RCC 7860 (cell line): ENCODE measurements at places on chromosomes 4 and X.

- no peak for DNase-seq
Observed at GRCh38 chr4:7894098-7894676, 45.5 kb downstream of the AFAP1 start.

- peak; percentile 95 for DNase-seq
Observed at GRCh38 chrX:106707771-106708454, 18.6 kb upstream of the RNF128 start.

GRCh38 chr4:21555083-21555482 lies 393.5 kb downstream of the KCNIP4 start:
- no peak for DNase-seq

GRCh38 chr4:4391866-4392265 lies 5.0 kb downstream of the NSG1 start:
- no peak for DNase-seq

- DNase-seq: no peak
Observed at GRCh38 chr4:30330894-30331652, 389.1 kb upstream of the PCDH7 start.

GRCh38 chrX:110863883-110864282 lies 68.3 kb upstream of the CHRDL1 start:
- DNase-seq: no peak

GRCh38 chrX:38335382-38335781 lies 8.1 kb upstream of the RPGR start:
- no peak for DNase-seq

DNA sequence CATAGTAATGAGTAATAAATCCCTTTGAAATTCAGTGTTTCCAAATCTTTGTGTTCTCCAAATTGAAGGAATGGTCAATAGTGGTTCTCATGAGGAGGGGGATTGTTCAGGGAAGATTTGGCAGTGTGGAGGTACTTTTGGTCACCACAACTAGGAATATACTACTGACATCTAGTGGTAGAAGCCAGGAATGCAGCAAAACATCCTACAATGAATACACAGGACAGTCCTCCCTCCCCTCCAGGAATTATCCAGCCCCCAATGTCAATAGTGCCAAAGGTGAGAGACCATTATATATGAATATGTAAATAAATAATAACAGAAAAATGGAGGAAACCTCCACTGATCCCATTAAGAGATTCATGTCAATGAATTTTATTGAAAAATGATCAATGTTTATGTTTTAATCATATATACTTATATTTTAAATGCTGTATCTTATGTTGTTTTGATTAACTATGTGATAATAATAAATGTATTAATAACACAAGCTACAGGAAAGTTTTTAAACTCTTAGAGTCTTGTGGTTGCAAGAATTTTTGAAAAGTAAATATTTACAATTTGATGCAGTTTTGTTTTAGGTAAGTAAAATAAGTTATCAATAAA lies 14.4 kb upstream of the FAM9A start:
- peak; percentile 21 for DNase-seq

DNA sequence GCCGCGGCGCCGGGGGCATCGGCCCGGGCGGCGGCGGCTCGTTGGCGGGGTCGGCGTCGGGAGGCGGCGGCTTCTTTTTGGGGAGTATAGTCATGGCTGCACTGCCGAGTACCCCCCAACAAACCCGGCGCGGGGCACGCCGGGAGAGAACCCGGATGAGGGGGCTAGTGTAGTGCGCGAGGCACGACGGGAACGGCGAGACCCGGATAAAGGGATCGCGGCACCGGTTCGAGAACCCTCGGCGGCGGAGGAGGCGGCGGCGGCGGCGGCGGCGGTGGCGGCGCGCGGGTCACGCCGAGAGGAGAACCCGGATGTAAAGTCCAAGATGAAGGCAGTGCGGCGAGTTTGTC lies at the start of gene OTUD5:
Gene OTUD5, minus strand, starts transcription at position 131 of the 350 bp plus-strand sequence. Its CDS starts 37 bp downstream, at position 94.
- DNase-seq: no peak

DNA sequence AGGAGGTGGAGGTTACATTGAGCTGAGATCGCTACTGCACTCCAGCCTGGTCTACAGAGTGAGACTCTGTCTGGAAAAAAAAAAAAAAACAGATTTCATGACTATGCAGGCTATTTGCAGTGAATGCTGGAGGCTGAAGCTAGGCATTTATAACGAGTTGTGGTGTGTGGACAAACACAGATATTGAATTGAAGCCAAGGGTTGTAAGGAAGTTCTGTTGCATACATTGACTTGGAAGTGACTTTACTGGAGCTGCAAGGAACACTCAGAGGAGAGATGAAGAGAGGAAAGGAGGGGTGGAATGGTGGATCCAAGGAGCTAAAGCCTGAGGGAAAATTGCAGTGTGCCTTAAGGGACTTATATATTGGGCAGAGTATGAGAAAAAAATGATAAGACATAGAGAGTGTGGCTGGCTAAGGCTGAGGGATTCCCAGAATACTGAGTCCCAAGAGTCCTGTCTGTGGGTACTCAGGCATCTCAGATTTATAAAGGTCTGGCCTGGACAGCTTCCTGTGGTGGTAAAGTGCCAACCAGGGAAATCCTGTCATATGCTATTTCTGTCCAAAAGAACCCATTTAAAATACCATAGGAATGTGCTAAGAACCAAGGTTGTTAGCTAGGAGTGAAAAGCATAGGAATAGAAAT lies 87.8 kb upstream of the GUCY1A1 start:
- DNase-seq: no peak

- DNase-seq: no peak
Observed at GRCh38 chr4:114558446-114559020, 40.1 kb upstream of the UGT8 start.

GRCh38 chr4:144421839-144422565 lies 224.0 kb upstream of the HHIP start:
- DNase-seq: no peak

DNA sequence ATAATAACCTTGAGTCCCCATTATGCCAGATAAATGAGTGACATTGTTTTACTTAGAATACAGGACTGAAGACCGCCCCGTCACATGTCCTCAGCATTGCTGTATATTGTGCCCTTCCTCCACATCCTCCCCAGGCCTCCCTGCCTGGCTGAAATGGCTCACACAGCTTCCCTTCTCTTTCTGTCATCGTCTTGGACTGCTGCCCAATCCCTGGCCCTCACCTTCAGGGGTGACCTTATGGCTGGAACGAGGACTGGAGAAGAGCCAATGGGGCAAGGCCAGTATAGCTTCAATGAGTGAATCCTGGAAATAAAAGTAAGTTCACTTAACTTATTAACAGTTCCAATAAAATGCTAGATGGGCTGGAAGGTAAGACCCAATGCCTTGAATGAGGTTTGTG lies 2.7 kb downstream of the KCNE5 start:
- no peak for DNase-seq

DNA sequence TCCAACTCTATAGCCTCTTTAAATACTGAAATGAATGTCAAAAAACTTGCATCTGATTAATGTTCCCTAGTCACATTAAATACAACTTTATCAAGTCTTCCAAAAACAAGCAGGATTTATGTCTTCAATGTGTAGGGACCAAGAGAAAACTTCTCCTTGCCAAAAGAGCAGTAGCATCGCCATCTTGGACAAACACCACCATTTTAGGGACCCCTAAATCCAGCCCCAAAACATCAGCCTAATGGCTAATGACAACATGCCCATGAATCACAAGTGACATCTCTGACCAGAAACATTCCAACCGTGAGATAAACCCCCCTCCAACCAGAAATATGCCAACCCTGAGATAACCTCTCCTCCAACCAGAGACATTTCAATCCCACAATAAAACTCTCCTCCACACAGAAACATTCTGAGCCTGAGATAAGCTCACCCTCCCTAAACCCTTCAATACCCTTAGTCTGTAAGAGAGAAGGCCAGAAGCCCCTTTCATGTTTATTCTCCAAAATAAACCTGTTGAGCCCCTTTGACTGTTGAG lies 697.4 kb downstream of the TRAM1L1 start:
- DNase-seq: no peak

GRCh38 chr4:35925806-35926205 lies 318.5 kb downstream of the ARAP2 start:
- DNase-seq: no peak

GRCh38 chrX:24498181-24498580 lies 33.1 kb downstream of the PDK3 start:
- no peak for DNase-seq

DNA sequence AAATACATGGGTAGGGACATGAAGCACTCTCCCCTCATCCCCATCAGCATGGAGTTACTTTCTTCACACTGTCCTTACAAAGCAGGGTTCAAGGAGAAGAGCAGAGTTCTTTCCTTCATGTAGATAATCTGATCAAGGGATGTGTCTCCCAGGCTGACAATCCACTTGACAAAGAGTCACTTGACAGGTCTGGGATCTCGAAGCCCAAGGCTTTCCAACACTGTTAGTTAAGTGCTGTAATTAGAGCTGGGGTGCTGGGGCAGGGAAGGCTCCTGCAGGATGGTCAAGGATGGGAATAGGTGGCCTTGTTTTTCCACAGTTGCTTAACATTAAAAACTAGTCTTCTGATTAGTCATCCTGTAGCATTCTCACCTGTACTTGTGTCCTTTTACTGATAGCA lies 38.0 kb downstream of the CCNG2 start:
- DNase-seq: no peak

- peak; percentile 26 for DNase-seq
Observed at GRCh38 chr4:101020956-101021355, 326.4 kb downstream of the PPP3CA start.

DNA sequence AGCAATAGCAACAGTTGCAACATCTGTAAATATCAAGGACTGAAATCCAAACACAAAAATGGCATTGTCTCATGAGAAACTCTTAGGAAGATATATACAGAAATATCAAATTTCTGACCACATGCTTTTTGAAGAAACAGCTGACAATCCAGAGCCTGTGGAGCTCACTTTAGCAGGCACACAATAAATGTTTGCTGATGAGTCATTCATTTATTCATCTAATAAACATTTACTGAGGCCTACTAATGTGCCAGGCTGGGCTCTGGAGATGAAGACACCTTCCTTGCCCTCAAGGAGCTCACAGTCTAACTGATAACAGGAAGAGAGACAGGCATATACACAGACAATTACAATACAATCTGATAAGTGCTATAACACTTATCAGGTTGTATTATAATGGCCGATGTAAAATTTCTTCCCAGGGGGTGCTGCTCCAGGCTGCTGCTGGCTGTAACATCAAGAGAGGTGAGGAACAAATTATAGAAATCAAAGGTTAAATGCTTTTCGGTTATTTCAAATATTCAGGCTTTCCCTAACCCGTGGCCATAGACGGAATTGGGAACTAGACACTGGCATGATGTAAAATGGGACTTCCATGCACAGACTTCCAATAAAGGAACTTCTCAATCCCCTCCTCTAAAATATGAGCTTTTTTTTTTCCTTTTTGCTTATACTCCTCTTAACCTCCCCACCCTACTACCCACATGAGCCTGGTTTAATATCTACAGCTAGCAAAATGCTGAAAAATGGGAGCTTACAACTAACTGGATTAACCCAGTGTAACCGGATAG lies 16.8 kb upstream of the ZCCHC13 start:
- no peak for DNase-seq

DNA sequence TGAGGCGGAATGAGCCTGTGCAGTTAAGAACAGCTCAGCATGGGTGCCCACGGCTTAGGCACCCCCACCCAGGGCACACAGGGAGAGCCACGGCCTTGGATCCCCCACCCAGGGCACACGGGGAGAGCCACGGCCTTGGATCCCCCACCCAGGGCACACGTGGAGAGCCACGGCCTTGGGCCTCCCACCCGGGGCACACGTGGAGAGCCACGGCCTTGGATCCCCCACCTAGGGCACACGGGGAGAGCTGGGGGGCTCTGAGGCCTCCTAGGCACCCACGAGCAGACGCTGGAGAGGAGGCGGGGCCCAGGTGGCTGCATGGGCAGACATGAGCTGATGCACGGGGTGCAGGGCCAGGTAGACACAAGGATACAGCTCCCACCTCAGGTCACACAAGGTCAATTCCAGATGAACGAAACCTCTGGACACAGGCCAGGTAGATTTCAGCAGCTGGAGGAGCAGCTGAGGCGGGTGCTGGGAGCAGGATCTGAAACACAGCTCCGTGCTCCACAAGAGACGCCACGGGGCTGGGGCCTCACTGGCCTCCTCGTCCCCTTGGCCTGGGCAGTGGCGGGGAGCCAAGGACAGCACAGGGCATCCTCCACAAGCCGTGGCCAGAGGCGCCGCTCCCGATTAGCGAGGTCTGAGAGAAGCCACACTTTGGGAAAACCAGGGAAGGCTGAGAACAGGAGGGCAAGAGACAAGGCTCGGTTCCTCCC lies 30.8 kb downstream of the GAK start:
- DNase-seq: no peak

DNA sequence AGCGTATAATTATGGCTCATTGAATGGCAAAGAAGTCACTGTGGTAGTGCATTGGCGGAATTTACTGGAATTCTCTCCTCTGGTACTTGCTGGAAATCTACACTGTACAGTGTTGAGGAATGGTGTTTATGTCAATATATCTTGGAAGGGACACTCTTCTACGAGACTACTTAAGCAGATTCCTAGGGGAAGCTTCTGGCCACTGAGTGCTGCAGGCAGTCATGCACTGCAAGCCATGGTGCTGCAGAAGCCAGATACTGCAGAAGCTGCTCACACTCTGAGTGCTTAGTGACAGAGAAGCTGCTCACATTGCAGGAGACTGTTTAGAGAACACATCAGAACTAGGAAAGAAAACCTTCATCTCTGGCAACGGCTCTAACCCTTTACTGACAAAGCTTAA lies 725.0 kb downstream of the CCSER1 start:
- no peak for DNase-seq

DNA sequence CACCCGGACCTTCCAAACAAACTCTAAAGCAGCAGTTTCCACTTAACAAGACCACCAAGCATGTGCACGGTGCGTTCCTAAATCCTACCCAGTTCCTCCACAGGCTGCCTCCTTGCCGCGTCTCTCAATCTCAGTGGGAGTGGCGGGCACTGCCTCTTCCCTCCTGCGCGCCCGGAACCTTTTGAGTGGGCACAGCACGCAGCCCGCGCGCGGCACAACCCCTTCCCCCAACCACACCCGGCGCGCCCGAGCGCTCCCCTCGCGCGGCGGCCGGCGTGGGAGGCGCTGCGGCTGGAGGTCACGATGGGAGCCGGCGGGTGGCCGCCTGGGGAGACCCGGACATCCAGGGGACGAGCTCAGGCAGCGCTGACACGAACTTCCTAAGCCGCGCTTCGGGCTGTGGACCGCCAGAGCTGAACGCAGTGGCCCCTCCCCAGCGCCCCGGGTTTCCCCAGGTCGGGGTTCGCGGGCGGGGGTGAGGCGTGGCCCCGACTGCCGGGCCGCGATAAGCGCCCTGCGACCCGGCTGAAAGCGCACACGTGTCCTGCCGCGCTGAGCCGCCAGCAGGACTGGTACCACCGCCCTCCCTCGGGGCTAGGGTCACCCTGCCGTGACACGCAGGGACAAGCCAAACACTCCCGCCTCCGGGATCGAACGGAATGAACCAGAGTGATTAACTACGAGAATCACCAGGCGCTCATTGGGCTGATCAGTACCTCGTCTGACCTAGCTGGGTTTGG lies at the start of gene ABCG2:
Gene ABCG2, minus strand, starts transcription at position 151 of the 740 bp plus-strand sequence. CDS start 18,644 bp downstream, outside the sequence.
- no peak for DNase-seq
